ENCODE measurements at places on chromosomes 16 and 17.

GRCh38 chr17:49252148-49252695 lies 21.6 kb upstream of the PHOSPHO1 start:
- no peak for DNase-seq

GRCh38 chr17:44038604-44039011 lies 23.8 kb upstream of the TMEM101 start:
- DNase-seq, result no peak

DNA sequence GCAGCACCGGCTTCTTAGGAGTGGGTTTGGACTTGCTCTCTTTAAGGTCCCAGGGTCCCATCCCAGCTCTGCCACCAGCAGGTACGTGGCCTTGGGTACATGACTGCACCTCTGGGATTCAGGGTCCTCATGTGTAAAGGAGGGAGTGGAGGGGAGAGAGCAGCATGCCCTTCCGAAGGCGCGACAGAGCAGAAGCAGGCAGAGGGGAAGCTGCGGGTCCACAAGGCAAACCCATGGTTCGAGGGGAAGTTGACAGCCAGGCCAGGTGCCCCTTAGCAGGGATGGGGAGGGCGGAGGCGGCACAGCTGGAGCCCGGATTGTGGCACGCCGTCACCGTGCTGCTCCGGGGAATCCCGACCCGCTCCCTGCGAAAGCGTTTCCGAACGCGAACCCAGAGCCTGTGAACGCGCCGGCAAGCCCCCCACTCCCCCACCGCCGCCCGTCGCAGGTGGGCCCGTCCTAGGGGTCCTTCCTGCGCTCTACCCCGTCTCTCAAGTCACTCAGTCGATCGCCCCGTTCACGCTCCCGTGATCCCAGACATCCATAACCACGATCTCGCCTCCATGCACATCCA lies 4.1 kb upstream of the TBX2 start:
- DNase-seq, result no peak

DNA sequence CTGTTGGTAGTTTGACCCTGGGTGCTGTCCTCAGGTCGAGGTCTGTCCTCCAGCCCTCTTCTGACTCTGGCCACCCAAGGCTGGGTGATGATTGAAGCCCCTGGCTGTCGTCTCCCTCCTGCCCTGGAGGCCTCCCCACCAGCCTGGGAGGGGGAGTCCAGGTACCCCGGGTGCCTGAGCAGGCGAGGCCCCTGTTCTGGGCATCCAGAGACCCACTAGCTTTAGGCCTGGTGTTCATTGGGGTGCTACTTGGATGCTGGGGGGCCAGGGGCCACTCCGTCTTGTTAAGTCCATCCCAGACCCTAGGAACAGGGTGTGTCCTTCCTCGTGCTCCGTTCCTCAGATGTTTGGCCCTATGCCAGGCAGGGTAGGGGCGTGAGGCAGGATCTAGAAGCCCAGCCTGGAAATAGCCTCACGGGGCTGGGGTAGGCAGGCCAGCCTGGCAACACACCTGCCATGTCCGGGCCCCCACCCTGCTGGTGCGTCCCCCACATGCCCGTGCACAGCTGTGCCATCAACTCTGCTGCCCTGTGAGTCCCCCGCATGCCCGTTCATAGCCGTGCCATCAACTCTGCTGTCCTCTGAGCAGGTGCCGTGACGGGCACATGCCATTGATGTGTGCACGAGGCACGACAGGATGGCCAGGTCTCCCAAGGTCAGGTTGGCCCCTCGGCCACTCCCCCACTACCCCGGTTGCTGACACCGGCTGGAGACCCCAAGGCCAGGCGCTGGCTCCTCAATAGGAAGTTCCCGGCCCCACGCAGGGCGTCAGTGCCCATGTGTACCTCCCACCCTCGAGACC lies 36.9 kb downstream of the GINS2 start:
- no peak for DNase-seq

DNA sequence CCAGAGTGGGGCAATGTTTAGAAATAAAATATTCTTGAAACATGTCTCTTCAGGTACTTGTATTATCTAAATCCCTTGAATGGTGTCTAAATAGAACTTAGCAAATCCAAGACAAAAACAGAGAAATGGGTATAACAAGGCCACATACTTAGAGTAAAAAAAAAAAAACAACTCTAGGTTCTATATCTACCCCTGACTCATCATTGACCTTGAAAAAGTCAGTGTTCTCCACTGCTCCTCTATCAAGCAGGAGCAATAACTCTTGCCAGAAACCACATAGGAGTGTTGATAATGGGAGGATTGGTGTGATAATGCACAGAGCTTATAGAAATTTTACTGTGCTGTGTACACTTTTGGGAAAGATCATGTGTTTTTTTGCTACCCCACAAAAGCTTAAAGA lies 296.6 kb upstream of the PMFBP1 start:
- no peak for DNase-seq

GRCh38 chr16:65117811-65118448 lies 3.9 kb downstream of the CDH11 start:
- DNase-seq, result no peak

- no peak for DNase-seq
These were observed 4.9 kb downstream of the JMJD6 start for GRCh38 chr17:76721463-76721862.

DNA sequence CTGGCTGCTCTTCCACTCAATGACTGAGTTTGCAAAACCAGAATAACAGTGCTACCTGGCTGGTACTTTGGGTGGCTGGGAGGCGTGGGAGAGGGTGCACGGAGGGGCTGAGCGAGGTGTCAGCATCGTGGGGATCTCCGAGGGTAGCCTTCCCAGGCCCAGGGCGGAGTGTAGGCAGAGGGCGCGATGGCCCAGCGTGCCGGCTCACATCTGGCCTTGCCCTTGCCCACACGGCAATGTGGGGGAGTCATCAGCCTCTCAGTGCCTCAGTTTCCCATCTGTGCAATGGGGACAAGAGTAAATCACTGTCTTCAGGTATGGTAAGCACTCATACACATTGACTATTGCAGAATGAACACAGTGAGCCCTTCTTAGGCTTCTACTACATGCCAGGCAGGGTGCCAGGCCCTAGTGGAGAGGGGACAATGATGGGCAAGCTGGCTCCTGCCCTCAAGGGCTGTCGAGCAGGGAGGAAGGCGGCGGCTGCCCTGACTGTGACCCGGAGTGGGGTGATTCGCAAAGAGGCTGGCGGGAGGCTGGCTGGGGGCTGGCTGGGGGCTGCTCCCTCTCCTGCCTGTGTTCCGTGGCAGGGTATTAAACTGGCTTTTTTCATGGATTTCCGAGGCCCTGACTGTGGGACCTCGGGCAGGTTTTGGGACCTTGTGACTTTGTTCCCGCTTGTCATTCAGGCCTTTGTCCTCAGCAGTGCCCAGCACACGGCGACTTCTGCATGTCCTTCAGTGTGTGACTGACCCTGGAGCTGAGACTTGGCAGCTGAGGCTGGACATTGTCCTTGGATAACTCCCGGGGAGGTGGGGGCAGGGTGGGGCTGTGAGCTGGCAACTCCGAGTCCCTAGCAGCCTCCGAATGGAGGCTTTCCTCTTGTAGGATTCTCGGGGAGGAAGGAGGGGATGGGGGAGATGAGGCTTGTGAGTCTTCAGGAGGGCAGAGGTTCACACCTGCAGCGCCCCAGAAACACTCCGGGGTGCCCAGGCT lies 243.1 kb downstream of the SEC14L1 start:
- DNase-seq, result no peak

DNA sequence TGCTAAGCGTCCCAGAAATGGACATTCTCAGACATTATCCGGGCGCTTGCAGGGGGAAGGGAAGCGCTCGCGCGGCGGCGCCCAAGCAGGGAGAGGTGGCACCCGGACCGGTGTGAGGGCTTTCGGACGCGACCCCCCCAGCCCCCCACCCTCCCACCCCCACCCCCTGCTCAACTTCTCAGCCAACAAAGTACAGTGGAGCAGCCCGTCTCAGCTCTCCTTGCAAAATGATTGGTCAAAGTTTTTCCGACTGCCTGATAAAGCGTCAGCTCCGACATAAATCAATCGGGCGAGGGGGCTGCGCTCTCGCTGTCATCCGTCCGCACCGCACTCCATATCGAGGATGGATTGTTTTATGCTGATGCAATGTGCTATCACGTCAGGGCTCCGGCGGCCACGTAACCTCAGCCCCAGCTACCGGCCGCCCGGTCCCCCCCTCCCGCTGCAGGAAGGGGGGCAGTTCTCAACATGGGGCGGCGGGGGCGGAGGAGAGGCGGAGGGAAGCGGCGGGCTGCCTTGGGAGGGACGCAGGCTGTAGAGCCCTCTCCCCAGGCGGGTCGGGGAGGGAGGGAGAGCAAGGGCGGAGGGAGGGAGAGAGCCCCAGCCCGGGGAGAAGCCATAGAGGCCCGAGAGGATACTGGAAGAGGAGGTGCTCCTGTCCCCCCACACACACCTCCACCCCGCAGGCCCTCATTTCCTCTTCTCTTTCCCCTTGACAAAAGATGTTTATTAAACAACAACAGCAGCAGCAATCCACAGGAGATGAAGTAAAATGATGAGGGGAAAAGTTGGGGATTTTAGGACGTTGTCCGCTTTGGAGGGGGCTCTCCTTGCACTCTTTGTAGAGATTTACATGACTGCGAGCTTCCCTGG lies at the start of gene HOXB9:
TSS of gene HOXB9 (minus strand) at position 114 of the 873 bp plus-strand sequence. CDS start at position 25, 89 bp downstream.
- DNase-seq, result no peak

DNA sequence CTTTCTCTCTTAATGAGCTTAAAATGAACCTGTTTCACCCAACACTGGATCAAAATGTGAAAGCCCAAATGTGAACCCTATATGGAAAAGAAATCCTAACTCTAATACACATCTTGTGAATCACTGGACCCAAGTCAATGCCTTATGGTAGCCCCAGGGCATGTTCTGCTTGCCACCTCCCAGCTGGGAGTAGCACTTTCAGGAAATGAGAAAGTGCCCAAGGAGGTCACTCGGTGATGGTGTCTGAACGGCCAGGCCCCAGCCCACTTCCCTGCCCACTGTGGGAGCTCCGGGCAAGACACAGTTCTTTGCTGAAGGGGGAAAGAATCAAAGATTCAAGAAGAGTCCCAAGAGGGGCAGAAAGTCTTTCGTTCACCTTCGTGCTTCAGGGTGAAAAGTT lies 46.1 kb downstream of the GTF3C1 start:
- no peak for DNase-seq

DNA sequence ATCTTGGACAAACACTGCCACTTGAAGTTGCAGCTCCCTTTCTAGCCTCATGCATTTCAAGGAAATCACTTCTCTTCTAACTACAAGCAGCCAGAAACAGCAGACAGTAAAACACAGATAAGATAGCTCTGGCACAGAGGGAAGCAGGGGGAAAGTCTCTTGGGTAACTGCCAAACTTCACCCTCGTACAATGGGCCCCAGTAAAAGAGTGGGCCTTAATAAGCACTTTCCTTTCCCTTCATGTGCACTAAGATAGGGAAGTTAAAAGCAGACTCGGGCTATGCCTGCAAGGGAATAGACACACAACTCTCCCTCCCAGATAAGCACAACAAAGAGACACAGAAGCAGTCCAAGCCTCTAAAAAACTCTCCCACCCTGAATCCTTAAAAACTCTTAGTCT lies 4.2 kb upstream of the KRTAP4-5 start:
- no peak for DNase-seq

- DNase-seq, result no peak
These were observed 7.7 kb upstream of the PECAM1 start for GRCh38 chr17:64398320-64398719.

DNA sequence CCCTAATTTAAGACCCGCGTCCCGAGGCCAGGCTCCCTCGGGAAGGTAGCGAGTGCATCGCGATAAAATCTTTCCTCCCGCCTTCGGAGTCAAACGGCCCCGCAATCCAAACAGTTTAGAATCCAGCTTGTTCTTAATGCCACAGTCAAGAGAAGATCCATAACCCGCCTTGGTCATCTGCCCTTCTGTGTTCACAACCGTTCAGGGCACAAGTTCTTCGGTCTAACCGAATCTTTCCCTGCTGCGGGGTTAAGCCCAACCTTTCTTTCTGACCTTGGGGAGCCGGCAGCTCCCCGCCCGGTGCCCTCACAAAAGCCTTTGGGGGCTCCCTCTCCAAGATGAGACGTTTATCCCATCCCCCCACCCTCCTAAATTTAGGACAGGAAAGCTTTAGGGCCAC lies 30.3 kb downstream of the CPSF4L start:
- no peak for DNase-seq

- no peak for DNase-seq
These were observed 51.1 kb upstream of the LGALS9 start for GRCh38 chr17:27579897-27580321.

DNA sequence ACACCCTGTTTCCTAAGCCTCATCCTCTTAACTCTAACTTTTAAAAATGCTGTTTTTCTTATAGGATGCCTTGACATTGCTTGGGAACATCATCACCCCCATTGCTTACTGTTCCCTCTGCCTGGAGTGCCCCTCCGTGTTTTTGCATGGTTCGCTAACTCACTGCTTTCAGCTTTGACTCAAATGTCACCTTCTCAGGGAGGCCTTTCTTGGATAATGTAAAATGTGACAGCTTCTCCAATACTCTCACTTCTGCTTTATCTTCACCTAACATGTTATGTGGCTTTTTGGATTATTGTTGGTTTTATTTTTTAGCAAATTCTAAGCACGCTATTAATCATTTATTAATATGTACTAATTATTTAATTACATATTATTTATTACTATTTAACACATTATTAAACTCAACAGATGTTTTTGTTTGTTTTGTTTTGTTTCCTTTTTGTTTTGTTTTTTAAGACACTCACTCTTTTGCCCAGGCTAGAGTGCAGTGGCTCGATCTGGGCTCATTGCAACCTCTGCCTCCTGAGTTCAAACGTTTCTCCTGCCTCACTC lies 3.8 kb downstream of the CRYM start:
- DNase-seq, result no peak

DNA sequence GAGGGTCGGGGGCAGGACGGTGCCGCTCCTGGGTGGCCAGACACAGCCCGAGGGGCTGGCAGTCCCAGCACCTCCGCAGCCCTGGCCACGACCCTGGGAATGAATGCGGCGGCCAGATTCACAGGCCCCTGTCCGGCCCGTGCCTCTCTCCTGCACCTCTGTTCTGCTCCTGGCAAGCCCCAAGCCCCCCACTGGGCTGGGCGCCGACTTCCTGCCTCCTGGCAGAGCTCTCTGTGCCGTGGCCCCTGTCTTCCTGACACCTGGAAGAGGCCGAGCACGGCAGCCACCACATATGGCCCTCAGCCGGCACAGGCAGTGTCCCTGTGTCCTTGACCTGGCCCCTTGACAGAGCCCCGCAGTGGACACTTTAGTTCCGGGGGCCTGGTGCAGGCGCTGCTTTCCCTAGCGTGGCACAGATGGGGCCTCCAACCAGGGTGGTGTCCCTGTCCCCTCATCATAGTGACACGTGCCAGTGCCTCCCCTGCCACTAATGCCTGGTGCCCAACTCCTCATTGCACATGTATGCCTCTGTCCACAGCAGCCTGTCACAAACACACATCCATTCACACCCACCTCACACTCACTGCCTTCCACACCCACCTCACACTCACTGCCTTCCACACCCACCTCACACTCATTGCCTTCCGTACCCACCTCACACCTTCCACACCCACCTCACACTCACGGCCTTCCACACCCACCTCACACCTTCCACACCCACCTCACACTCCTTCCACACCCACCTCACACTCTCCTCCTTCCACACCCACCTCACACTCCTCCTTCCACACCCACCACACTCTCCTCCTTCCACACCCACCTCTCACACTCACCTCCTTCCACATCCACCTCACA lies 110.6 kb upstream of the PLCG2 start:
- no peak for DNase-seq

GRCh38 chr16:73616166-73616753 lies 568.3 kb upstream of the ZFHX3 start:
- DNase-seq, result no peak

Data from HS-27A (cell line).